Astrocyte of the spinal cord (primary cell): ENCODE measurements at places on chromosomes 4 and X.

DNA sequence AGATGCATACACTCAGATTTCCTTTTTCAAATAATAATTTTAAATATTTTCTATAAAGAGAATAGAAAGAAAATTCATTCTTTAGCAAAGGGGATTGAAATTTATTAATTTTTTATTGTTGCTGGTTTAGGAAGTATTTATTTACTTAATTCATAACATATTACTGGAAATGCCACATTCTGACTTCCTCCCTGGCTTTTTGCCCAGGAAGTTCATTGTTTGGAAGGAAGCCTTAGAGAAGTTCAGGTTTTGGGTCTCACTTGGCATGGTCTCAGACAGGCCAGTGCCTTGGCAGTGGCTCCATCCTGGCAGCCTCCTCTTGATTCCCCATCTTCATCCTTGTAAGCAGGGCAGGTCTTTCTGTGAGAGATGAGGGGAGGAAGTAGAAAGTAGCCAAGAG, 50.5 kb downstream of the IL15 start:
- peak; percentile 5 for DNase-seq

GRCh38 chr4:106136777-106137331, 179.2 kb downstream of the TBCK start:
- no peak for DNase-seq

DNA sequence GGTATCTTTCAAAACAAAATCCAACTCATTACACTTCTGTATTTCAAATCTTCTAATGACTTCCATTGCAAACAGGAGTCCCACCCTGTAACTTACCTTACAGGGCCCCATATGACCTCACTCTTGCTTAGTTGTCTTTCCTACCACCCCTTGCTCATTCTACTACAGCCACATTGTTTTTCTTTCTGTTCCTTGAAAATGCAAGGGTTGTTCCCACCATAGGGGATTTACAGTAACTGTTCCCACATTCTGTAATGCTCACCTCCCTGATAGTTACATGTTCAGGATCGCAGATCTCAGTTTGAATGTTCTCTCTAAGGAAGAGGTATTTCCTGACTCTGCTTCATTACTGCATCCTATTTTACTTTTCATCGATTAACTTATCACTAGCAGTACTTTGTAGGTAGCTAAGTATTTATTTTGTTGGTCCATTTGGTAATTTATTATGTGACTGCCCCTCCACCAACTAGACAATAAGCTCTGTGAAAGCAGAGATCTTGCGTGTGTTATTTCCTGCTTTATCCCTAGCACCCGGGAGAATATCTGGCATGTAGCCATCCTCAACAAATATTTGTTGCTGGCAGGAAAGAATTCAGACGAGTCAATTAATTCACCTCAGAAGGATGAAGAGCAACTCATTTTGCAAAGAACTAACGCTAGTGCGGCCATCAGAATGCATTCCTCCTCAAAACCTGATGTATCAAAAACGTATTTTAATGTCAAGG, 21.4 kb downstream of the MAOB start:
- DNase-seq = peak; percentile 56

DNA sequence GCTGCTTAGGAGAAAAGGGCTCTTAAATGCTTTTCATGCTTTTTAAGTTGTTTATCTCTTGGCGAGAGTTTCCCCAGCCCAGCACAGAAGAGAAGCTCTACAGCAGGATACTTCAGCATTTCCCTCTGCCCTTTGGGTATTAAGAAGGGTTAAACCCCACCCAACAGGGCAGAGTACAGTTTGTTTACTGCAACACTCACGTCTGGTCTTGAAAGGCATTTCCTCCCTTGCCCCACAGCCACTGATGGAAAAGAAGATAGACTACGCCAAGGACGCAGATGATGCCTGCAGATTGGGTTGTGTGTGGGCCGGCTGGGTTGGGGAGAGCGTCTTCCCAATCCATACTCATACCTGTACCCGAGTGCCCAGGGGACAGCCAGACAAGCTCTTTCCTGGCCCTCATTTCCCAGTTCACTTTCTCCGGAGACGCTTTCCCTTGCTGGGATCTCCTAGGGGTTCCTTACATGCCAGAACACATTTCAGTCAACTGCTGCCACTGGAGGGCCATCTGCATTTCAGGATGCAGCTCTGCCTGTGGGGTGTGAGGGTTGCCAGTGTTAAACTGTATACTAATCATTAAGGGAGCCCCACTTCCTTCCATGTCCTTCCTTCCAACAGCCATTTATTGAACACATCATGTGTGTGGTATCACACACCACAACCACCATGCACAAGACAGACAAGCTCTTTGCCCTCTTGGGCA, 96.5 kb upstream of the DHX15 start:
- no peak for DNase-seq

- DNase-seq = no peak
These were observed 546.3 kb downstream of the MAGEB5 start for GRCh38 chrX:26762253-26762652.

DNA sequence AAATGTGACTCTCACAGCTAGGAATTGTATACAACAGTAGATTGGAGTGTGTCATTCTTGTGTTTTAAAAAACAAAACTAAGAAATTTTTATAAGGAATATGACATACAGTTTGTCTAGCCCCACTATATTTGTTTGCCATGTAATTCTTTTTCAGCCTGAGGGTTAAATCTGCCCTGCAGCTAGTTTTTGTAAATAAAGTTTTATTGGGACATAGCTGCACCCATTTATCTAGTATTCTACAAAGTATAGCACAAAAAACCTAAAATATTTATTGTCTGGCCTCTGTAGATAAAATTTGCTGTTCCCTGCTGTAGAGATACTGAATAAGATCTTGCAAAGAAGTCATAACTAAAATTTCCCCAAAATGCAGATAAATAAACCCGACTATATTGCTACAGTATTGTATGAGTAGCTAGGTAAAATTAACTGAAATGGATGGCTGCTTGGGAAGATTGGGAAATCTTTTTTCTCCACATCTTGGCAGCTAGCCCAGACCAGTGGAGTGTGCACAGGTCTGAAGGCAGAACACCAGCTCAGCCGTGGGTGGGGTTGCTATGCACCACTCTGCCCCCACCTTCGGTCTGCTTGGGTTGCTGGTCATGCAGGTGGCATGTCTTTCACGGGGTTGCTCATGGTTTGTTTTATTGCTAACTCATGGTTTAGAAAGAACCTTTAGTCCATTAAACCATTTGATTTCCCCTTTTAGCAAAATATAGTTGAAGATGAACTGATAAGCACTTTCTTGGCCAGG, 127.9 kb downstream of the KLHL8 start:
- DNase-seq = peak; percentile 77

DNA sequence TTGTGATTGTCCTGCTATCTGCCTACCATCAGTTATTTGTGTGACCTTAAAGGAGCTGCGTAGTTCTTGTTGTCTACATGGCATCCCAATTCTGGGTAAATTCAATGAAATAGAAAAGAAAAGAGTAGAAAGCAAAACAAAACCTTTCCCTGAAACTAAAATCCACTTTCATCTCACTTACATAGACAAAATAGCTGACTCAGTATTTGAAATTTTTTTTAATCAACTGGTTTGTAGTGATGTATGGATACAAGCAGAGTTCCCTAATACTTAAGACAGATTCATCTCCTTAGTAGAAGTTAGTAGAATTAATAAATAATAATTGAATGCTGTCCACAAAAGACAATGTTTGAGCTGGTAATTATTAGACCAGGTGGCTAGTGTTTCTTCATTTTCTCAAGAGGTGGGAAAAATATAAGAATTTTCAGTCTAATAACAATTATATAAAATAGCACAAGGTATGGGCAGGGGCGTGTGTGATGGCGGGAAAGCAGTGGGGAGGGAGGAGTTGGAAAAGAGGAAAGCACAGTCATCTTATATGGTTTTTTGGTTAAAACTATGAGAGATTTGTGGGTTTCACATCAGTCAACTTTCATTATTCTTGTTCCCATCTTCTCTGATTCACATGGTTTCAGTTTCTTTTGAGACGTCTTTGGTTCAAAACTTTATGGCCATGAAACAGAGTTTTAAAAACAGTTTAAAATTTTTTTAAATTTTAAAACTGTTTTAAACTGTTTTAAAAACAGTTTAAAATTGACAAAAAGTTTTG, 275.2 kb downstream of the SPRY1 start:
- DNase-seq = no peak
